ENCODE measurements at places on chromosomes 1 and 21.

DNA sequence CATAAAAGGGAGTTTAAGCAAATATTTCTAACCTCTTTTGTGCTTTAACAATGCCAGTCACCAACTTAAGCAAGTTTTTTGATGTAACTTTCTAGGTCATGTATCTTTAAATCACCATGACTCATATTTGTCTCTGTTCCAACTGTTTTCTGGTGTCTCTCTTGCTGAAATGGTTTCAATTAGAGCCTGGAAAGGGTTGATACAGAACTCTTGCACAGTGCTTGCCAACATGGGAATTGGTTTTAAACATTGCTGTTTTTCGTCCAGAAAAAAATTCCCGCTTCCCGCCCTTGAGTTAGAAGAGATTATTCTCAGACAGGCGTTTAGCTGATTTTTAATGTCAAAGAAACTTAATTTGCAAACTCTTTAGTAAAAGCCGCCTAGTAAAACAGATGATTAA, 46.4 kb upstream of the SLC22A15 start:
- no peak for DNase-seq

DNA sequence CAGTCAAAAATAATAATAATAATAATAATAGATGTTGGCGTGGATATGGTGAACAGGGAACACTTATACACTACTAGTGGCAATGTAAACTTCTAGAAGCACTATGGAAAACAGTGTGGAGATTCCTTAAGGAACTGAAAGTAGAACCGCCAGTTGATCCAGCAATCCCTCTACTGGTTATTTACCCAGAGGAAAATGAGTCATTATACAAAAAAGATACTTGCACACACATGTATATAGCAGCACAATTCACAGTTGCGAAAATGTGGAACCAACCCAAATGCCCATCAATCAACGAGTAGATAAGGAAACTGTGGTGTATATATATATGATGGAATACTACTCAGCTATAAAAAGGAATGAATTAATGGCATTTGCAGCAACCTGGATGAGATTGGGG, 176.0 kb downstream of the PLPP3 start:
- DNase-seq = no peak

DNA sequence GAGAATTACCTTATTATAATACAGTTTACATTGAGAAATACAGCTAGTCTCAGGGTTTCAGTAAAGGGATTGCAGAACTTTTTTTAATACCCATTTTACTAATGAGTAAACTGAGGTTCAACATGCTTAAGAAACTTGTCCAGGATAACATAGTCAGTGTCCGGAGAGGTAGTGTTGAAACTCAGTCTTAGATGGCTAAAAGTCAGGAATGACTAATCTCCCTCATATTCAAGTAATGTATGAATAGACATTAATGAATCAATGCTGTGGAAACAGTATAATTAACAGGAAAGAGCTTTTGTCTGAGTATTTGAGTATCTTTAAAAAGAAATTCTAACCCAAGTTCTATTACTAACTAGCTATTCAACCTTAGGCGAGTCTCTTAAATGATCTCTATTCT, 397.6 kb downstream of the PLA2G4A start:
- no peak for DNase-seq

DNA sequence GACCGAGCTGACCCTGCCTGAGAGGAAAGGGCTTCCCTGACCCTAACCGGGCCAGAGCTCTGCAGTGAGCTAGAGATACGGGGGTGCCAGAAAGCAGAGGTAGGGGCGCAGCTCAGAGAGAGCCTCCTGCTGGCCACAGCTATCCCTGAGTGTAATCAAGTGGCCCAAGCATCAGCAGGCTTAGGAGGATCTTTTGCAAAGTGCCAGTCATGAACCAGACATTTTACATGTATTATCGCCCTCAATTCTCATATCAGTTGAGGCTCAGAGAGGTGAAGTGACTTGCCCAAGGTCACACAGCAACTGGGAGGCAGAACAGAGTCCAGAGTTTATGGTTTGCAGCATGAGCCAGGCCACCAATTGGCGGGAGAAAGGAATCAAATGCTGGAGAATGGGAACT, 7.0 kb upstream of the ID3 start:
- no peak for DNase-seq

DNA sequence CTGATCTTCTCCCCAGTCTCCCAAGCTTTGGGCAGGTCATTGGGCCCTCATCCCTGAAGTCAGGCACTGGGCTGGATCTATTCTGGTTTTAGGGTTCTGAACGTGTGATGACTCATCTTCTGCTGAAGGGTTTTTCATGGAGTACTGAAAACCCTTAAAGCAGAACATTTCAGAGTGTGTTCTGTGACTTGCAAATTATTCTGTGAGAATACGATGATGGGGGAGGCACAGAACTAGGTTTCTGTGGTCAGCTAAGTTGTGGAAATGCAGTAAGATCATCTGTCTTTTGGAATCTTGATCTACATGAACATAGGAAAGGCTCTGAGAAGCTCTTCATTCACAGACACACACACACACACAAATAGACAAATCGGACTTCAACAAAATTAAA, 46.2 kb downstream of the NAV1 start:
- DNase-seq = no peak
